ENCODE measurements at places on chromosomes 7 and 10. TPM values are rescaled to one million over a fixed set of nuclear protein-coding genes. Genes with fewer than 3 reads are reported as not detected.

DNA sequence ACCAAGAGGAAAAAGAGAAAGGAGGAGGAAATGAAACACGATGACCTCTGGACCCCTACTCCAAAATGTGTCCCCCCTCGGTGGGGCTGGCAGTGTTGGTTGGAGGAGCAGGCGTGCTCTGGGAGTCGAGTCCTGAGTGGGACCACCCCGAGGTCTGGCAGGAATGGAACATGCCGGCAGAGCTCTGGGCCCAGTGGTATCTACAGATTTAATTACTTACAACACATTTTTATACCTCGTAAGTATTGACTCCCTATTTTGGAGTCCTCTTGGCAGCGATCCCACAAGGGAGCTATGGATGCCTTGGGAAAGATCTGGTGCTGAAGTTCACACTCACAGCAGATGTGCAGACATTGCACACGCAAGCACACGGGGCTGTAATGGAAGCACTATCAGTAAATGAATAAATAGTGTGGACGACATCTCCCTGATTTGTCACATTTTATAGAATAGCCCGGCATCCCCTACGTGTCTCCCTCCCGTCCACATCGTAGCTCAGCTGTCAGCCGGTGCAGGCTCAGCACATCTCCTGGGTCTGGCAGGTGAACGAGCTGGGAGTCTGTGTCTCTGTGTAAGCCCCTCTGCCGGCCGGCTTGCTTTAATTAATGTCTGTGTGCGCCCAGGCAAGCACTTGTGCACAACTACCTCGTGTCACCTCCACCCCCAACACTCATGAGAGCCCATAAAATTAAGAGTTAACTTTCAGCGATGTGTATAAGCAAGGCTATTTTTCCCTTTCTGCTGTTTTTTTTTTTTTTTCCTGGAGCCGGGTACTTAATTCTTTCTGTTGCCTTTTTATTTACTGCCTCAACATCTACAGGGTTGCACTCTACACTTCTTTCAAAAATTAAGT, 603.2 kb downstream of the LRMDA start:
- no peak overlapping the region for H3K27ac ChIP-seq
- no peaks in the 10 kb centered on the region for H3K27me3 ChIP-seq
- DNase-seq: no peak
- H3K36me3 ChIP-seq: no peaks in the 10 kb centered on the region
- peaks cover 11% of the 10 kb centered on the region for H3K4me1 ChIP-seq
- H3K4me3 ChIP-seq: no peak overlapping the region

DNA sequence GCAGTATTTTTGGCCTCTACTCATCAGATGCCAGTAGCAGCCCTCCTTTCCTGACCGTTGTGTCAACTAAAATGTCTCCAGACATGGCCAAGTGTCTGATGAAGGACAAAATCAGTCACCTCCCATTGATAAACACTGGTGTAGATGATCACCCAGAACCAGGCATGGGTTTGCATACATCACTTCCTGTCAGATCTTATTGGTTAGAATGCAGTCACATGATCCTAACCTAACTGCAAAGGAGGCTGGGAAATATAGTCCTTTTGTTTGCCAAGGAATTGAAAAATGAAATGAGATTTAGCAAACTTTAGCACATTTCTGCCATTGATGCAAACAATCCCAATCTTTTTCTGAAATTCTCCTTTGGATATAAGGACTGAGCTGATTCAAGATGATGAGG, 141.4 kb downstream of the BUB3 start:
- H3K36me3 ChIP-seq: no peaks in the 10 kb centered on the region
- H3K4me3 ChIP-seq: no peak overlapping the region
- H3K27ac ChIP-seq: no peak overlapping the region
- DNase-seq: no peak
- H3K27me3 ChIP-seq: no peaks in the 10 kb centered on the region

DNA sequence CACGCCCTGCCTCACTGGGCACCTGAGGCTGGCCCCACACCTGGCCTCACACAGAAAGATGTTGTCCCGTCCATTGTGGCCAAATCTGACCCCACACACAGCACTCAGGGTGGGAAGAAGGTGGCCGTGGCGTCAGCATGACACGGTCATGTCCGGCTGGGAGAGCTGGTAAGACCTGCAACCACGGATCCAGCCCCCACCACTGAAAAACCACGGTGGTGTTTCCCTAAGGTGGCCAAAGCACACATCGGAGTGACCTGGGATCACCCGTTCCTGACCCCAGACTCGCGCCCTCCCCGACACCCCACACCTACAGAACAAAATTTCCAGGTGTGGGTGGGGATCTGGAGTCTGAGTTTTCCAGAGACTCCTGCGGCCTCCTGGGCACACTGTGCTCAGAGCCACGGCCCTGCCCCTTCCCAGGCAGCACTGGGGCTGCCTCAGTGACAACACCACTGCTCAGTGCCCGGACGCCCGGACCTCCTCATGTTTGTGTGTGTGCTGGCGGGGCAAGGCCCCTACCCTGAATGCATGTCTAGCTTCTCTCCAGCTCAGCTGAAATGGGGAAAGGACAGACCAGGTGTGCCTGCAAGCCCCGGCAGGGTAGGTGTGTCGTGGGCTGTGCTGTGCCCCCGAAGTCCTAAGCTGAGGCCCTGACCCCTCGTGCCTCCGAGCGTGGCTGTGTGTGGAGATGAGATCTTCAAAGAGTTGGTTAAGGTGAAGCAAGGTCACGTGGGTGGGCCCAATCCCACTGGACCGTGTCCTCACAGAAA, 36.1 kb downstream of the STK32C start:
- no peaks in the 10 kb centered on the region for H3K36me3 ChIP-seq
- H3K27me3 ChIP-seq: no peaks in the 10 kb centered on the region
- H3K4me3 ChIP-seq: no peak overlapping the region

DNA sequence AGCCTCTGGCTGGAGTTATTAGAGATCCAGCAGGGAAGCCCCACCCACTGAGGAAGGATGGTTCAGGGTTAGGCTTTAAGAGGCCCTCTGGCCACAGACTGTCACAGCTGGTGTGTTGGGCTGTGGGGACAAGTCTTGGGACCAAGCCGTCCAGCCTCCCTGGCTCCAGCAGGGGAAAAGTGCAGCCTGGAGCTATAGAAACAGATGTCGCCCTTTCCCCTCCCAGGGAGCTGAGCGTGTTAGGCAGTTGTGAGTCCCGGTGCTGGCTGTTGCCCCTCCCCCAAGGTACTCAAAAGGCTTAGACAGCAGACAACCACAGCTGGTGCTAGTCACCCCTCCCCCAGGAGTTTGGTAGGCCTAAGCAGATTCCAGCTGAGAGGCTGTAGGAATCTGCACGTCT, 143.4 kb downstream of the TMEM168 start:
- no peak for DNase-seq
- no peak overlapping the region for H3K4me3 ChIP-seq
- no peak overlapping the region for H3K27ac ChIP-seq

DNA sequence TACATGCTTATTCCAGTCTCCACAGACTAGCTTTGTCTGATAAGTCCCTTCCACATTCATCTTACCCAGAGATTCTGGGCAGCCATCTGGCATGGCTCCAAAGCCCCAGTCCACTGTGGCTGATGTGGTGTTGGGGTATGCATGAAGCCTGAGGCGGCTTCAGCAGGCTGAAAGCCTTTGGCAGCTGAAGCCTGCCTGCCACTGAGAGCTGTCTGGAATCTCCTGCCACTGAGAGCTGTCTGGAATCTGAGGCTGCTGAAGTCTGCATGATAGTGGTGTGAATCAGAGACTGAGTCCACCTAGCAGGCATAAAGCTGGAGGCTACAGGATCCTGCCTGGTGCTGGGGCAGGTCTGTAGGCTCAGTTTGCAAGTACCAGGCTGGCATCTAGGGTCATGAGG, 87.1 kb downstream of the DYNC1I1 start:
- no peaks in the 10 kb centered on the region for H3K4me1 ChIP-seq
- H3K4me3 ChIP-seq: no peak overlapping the region
- H3K27me3 ChIP-seq: no peaks in the 10 kb centered on the region
- H3K27ac ChIP-seq: no peak overlapping the region

- no peak for DNase-seq
- H3K4me3 ChIP-seq: no peak overlapping the region
- H3K36me3 ChIP-seq: no peaks in the 10 kb centered on the region
- H3K27me3 ChIP-seq: no peaks in the 10 kb centered on the region
These were observed 195.3 kb downstream of the PPP1R9A start for GRCh38 chr7:95102662-95103061.

DNA sequence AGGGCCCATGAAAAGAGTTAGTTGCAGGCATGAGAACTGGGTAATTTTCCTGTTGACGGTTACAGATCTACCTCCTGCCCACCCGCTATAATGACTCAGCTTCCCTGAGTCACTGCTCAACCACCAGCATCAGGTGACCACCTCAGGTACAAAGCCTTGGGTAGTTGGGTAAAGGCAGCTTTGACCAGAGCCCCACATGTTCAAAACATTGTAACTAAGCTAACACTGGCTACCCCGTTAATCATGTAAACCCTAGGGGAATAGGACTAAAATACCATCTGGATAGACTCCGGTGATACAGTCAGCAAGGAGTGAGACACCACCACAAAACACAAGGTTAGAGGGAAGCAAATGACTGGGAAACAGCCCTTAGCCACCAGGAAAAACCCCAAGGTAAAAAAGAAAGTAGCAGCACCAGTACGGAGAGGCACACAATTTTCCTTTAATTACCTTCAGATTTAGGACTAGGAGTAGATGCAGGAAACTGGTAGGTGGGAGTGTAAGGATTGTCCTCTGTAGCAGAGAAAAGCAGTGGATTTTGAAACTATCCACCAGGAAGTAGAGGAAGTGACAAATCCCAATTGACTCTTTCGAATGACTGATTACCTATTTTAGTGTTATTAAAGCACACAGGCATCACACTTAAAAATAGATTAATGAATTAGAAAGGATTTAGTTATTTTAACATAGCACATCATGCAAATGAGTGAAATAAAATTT, 103.5 kb upstream of the PDLIM1 start:
- H3K36me3 ChIP-seq: peaks cover 8% of the 10 kb centered on the region

- H3K4me1 ChIP-seq: no peaks in the 10 kb centered on the region
- H3K36me3 ChIP-seq: peaks cover 4% of the 10 kb centered on the region
- H3K27ac ChIP-seq: no peak overlapping the region
- no peak for DNase-seq
- H3K4me3 ChIP-seq: no peak overlapping the region
- no peaks in the 10 kb centered on the region for H3K27me3 ChIP-seq
These were observed 10.5 kb downstream of the TMEM168 start for GRCh38 chr7:112779667-112780066.

GRCh38 chr10:2262333-2262732, 525.0 kb upstream of the ADARB2 start:
- H3K4me3 ChIP-seq: no peak overlapping the region
- H3K4me1 ChIP-seq: no peaks in the 10 kb centered on the region
- no peaks in the 10 kb centered on the region for H3K27me3 ChIP-seq

DNA sequence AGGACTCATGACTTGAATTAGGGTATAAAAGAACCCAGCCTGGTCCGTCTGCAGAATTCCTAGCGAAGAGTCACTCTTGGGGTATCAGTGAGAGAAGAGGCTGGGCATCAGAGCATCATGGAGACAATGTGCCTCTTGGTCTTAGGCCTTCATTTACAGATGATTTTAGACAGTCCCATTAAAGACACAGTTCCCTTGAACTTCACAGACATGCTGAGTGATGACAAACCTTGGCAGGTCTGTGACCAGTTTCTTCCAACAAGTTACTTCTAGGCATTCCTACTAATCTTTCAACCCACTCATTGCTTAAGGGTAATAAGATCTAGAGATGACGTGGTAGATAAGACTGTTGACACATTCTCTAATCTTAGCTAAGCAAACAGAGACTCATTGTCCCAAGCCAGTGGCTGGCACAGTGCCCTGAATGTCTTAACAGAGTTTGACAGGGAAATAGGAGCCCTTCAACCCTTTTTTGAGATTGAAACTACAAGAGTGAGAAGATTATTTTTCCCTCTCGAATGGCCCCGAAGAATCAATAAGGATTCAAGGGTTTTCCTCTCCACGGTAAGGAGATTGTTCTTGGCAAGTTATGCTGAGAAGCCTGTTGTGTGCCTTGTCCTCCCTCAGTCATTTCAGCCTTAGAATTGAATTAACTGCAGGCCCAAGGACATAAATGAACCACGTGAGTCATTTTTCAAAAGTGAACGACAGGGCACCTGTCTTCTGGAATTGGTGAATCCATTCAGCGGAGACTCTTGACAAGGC, 281.1 kb downstream of the CCDC3 start:
- H3K27me3 ChIP-seq: no peaks in the 10 kb centered on the region
- peak; percentile 73 for DNase-seq
- H3K36me3 ChIP-seq: no peaks in the 10 kb centered on the region
- no peak overlapping the region for H3K4me3 ChIP-seq
- no peaks in the 10 kb centered on the region for H3K4me1 ChIP-seq

FAM25G gene
- total RNA-seq: not detected

SMO gene
- 10.2 TPM for total RNA-seq

SSC4D gene
- total RNA-seq: not detected

OR6V1 gene
- not detected for total RNA-seq
